ENCODE measurements at places on chromosomes 1 and 21.
A peak's percentile ranks its signal among the peaks of the same experiment; 100 is the strongest.

- DNase-seq = no peak
Measured at GRCh38 chr1:33074193-33074945, 6.6 kb upstream of the AZIN2 start.

GRCh38 chr1:51916587-51917405 lies 38.3 kb upstream of the NRDC start:
- DNase-seq = peak; percentile 22

DNA sequence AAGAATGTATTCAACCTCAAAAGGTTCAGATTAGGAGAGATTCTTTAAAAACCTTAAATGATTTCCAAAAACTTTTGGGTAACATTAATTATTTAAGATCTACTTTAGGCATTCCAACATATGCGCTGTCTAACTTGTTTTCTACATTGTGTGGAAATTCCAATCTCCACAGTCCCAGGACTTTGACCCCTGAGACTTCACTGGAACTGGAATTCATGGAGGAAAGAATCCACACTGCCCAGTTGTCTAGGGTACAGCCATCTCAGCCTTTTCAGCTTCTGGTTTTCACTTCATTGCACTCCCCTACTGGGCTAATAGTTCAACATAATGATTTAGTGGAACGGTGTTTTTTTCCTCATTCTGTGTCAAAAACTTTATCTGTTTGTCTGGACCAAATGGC lies 161.5 kb downstream of the IER5 start:
- DNase-seq = no peak

- no peak for DNase-seq
Measured at GRCh38 chr21:16522548-16522947, 792.8 kb downstream of the USP25 start.

DNA sequence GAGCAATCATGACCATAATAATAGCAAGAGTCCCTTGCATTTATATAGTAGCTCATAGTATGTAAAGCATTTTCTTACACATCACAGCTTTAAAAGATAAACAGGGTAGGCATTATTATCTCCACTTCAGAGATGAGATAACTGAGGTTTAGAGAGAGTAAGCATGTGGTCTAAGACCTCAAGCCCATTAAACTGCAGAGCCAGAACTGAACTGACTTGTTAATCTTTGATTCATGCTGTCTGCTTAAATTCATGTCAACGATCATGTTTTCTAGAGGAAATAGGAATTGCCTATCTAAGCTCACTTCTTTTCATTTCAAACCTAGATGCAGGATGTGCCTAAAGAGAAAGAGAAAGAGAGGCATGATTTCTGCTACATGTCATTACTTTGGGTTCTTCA lies 524.8 kb downstream of the PTPRC start:
- DNase-seq = no peak

GRCh38 chr1:79711001-79711431 lies 704.5 kb upstream of the ADGRL4 start:
- DNase-seq = no peak

- no peak for DNase-seq
Measured at GRCh38 chr1:76381450-76382097, 307.0 kb downstream of the ST6GALNAC3 start.

GRCh38 chr1:243903041-243903440 lies 53.0 kb upstream of the AKT3 start:
- DNase-seq = no peak

DNA sequence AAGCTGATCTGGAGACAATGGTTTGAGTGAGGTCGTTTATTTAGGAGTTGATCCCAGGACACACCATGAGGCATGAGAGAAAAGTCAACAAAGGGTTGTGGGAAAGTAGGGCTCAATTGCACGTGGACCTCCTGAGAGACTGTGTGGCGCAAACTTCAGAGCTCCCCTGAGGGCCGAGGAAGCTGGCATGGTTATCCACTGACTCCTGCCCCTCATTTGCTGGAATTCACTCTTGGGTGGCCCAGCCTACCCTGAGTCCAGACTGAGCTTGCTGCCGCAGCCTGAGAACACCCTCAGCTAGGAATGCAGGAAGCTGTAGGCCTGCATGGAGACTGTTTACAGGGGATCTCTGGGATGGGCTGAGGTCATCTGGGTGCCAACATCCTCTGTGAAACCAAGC lies 301.0 kb downstream of the RWDD3 start:
- peak; percentile 5 for DNase-seq

- no peak for DNase-seq
Measured at GRCh38 chr1:204574865-204575163, 58.6 kb downstream of the MDM4 start.
